Keratinocyte (primary cell): ENCODE measurements at places on chromosomes 4 and X.
A peak's percentile ranks its signal among the peaks of the same experiment; 100 is the strongest.

DNA sequence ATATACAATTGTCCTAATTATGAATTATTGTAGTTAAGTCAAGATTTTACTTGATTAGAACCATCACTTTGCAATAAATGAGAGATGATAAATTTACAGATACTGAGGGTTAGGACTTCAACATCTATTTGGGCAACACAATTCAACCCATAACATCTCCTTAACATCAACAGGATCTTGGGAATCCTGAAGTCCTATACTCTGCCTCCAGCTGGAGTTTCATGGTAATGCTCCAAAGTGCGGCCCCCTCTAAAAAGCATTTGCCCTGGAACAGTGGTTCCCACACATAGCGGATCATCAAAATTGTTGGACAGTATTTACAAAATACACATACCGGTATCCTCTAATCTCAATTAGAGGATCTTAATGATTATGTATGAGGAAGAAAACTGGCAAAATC lies 618.6 kb downstream of the CENPC start:
- DNase-seq: no peak

- DNase-seq: no peak
Measured at GRCh38 chrX:7545564-7545963, 297.4 kb upstream of the VCX start.

- no peak for DNase-seq
Measured at GRCh38 chrX:135977611-135978010, 3.8 kb upstream of the MMGT1 start.

- no peak for DNase-seq
Measured at GRCh38 chrX:2516623-2517022, 15.8 kb upstream of the DHRSX start.

GRCh38 chr4:24245491-24245820 lies 338.9 kb downstream of the DHX15 start:
- DNase-seq: no peak

GRCh38 chr4:123623611-123624010 lies 227.0 kb downstream of the SPRY1 start:
- no peak for DNase-seq

DNA sequence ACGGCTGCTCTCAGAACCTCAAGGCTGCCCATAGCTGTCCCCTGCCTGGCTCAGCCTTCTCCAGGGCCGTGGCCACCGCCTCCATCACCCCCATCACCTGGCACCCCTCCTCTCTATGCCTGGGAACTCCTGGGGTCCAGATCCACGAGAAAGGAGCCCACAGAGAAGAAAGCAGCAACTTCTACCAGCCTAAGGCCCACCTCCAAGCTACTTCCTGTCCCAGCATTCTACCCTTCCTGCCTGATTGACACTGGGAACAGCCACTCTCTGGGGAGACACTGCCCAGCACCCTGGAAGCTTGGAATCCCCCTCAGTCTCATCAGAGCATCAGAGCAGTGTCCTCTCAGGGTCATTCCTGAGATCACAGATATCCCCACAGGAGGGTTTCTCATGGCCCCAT lies 36.9 kb upstream of the PROM1 start:
- no peak for DNase-seq

DNA sequence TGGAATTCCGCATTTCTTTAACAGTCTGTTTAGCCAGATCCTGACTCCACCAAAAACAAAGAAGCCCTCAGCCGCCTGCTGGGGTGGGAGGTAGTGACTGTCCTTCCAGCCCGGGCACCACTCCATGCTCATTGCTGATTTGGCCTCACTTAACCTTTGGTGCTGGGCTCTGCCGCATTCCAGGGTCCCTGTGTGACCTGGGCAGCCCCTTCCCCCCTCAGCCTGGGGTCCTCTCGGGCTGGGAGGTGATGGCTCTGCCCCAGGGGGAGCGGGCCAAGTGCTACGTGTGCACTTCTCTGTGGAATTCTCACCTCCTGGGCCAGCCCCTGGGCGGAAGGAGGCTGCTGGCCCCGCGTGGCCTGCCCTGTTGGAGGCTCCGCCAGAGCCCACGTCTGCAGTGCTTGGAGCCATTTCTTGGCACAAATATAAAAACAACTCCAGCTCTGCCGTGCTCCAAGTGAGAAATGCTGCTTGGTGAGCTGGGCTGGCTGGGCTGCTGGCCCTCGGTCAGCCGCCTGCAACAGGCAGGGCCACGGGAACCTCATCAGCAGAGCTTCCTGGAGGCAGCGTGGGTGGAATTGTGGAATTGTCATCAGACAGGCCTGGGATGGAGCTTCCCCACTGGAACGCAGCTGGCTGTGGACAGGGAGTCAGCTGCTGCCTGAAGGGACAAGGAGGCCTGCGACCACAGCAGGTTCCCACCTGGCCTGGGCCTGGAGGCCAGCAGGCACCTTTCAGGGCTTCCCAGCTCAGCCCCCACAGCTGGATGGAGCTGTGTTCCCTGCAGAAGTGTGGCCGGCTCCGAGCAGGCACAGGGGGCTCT lies 66.0 kb downstream of the TRMT44 start:
- no peak for DNase-seq

DNA sequence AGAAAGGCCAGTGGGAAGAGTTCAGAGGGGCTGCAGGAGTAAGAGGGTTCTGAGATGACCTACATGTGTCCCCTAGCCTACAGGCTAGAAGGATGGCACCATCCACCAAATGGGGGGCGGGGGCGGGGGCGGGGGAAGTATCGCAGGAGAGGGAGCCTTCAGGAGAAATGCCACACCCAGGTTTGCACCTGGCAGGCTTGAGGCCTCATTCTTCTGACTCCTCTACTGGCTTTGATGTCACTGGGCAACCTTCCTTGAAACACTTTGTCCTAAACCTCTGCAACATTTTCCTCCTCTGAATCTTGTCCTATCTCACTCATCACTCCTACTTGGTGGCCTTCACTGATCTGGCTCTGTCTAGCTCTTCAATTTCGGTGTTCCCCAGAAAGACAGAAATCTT lies 24.0 kb downstream of the CD99L2 start:
- no peak for DNase-seq

DNA sequence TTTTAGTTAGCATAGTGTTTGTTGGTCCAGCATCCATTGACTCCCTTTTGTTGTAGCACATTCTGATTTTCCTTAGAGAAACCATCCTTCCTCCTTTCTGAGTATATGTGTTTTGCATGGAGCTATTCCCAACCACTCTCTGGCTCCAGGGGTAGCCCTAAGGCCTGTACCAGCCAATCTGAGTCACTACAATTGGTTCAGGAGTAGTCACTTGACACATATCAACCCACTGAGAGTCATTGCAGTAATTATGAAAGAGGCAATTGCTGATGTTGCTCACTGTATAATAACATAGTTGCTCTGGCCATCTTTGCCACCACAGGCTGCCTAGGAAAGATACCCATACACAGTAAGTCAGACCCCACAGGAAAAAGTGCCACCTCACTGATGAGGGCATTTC lies 71.2 kb upstream of the GRID2 start:
- DNase-seq: peak; percentile 9

DNA sequence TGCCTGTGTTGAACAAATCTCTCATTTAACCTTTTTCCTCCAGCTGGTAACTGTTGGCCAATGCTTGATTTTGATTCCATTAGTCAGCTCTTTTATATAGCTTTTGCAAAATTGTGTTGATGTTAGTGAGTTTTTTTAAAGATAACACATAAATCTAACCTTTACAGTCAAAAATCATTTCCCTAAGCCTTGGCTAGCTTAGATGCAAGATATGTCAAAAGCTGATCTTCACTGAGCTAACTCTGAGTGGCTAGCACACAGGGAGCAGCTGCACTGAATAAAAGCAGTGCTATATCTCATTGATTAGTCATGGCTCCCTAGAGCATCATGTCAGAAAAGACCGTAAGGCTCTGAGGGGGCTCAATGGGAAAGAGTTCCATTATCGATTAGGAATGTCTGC lies 78.7 kb downstream of the PPARGC1A start:
- DNase-seq: no peak

GRCh38 chr4:5708449-5709206 lies at the start of gene EVC2:
Gene EVC2, minus strand, starts transcription at chr4:5708559. Its CDS starts 46 bp downstream, at chr4:5708513.
- DNase-seq: no peak

GRCh38 chr4:147924604-147925412 lies 192.9 kb downstream of the ARHGAP10 start:
- no peak for DNase-seq

DNA sequence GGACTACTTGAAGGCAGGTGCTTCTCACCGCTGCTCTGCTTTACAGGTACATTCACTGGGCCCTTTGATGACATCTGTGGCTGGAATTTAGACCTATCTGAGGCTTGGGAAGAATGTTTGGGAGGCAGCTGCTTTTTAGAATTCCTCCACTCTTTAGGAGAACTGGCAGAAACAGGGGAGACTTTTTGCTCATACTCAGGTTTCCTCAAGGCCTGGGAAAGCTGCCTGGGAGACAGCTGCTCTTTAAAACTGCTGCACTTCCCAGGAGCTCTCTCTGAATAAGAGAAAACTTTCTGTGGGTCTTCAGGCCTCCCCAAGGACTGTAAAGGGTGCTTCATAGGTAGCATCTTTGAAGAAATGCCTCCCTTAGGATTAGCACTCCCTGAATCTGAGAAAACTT lies 14.3 kb downstream of the CT47C1 start:
- no peak for DNase-seq

DNA sequence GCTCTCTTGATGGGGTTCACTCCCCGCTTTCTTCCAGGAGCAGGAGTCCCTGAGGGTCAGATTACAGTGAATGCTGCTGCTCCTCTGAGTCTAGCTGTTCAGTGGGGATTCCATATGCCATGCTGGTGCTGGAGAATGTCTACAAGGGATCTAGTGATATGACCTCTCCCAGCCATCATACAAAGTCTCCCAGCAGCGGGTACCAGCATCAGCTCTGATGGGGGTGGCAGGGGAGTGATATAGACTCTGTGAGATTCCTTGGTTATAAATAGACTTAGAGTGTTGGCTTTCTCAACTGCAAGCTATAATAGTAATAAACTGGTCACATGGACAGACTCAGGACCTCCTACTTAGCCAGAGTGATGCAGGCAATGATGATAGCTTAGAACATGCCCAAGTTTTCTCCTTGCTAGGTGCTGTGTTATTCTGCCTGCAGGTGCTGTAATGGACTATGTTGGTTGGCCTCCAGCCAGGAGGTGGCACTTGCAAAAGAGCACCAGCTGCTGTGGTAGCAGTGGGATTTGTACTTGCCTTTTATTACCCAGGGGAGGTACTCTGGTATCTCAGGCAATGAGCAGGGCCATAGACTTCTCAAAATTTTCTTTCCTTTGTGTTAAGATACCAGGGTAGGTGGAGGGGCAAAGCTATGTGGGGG lies 202.9 kb downstream of the CHIC1 start:
- DNase-seq: no peak

DNA sequence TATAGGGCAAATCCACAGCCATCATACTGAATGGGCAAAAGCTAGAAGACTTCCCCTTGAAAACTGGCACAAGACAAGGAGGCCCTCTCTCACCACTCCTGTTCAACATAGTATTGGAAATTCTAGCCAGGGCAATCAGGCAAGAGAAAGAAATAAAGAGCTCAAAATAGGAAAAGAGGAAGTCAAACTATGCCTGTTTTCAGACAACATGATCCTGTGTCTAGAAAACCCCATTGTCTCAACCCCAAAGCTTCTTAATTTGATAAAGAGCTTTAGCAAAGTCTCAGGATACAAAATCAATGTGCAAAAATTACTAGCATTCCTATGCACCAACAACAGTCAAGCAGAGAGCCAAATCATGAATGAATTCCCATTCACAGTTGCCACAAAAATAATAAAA lies 160.3 kb downstream of the CXXC4 start:
- DNase-seq: no peak

DNA sequence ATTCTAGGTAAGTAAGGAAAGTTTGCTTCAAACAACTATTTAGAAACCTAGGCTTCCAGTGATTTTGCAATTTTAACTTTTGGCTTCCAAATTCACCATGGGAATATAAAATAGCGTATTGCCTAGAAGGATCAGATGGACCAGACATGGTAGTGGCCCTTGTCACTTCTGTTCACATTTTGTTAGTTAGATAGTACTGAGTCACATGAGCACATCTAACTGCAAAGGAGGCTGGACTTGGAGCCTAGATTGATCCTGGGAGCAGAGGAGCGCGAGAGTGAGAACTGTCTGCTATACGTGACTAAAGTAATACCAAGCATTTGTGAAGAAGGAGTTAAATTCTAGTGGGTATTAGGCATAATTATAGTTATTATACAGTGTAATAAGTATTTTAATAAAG lies 102.4 kb downstream of the ARHGAP24 start:
- DNase-seq: no peak

DNA sequence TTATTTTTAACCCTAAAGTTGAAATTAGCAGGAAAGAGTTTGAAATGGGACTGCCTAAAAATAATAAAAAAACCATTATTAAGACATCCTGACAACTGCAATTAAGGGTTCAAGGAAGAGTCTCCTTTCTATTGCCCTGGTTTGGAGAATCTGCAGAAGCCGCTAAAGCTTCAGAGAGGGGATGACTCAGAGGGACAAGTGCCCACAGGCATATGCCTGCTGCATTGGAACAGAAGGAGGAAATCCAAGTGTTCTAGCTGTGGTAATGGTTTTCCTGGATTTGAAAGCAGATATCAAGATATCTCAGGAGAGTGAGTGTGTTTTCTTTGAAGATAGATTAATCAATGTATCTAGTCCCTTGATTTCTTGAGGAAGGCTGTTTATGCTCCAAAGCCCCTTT lies 235.1 kb upstream of the TAPT1 start:
- DNase-seq: no peak

DNA sequence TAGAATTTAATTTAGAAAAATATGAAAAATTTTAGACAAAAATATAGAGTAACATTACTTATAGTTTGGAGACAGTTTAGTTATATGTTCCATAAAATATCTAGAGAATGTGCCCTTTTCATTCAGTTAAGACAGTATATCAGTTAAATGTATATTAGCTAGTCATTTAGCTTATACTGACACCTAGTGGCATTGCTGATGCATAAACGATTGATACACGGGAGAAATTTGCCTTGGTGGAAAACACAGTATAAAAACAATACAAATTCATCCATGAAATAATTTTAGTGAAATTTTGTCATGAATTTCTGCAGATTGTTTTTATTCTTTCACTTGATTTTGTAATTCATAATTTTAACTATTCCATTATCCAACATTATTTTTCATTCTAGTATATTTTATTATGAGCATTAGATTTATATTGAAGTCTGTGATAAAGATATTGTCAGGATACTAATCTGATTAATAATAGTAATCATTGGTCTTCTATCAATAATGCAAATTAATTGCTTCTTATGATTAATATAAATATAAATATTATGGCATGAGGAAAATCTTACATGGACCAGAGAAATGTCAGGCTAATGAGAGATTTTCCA lies 219.0 kb downstream of the TLL1 start:
- DNase-seq: no peak

GRCh38 chr4:25862411-25863346 lies at the start of gene SEL1L3:
Gene SEL1L3, minus strand, starts transcription at chr4:25862988. Its CDS starts 152 bp downstream, at chr4:25862836.
- DNase-seq: no peak

GRCh38 chr4:83282049-83282535 lies 2.5 kb downstream of the COQ2 start:
- DNase-seq: no peak

- DNase-seq: peak; percentile 87
Measured at GRCh38 chr4:14783011-14783877, 219.0 kb upstream of the CPEB2 start.

- DNase-seq: no peak
Measured at GRCh38 chr4:152095701-152096070, 334.9 kb upstream of the GATB start.
